Caco-2 (cell line): ENCODE measurements at places on chromosomes 2 and 18. TPM values are rescaled to one million over a fixed set of nuclear protein-coding genes. Genes with fewer than 3 reads are reported as not detected.

The MGAT4A gene
- total RNA-seq = 63.7 and 72.3 TPM in 2 replicates

The BMP10 gene
- total RNA-seq = not detected in 2 replicates

The PELI1 gene
- 64.1 and 69.2 TPM in 2 replicates for total RNA-seq

GRCh38 chr2:206814498-206814897 lies 49.1 kb downstream of the FASTKD2 start:
- DNase-seq = no peak

GRCh38 chr2:226977775-226978190 lies 141.9 kb downstream of the RHBDD1 start:
- DNase-seq = no peak

DNA sequence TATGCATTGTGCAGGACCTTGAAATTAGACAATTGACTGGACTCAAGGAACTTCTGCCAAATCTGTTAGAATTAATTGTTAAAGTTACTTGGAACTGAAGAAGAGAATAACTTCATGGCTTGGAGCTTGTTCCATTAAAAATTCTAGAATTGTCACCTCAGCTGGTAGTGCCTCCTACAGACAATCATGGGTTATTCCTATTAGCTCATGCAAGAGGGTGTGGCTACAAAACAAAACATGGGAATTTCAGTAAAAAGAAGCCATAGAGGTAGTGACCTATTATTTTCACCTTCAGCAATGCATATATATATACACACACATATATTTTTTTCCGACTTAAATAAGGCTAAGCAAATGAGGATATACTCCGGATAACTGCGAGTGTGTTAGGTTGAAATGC lies 181.9 kb upstream of the DTNA start:
- DNase-seq = no peak

DNA sequence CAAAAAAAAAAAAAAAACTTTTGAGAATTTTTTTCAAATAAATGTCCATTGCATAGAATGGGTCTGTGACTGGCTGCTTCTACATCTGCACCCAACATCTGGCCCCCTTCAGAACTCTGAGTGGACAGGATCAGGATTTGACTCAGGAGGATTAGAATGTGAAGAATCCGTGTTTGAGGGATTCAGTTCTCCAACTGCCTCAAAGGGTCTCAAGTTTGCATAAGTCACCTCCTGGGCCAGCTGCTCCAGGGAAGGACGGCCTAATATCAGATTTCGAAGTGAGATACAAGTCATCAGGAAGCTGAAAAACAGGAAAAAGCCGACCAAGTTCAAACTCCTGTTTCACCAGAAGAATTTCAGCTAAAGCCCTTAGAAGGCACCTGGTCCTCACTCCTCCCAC lies 10.9 kb downstream of the MAT2A start:
- DNase-seq = no peak

DNA sequence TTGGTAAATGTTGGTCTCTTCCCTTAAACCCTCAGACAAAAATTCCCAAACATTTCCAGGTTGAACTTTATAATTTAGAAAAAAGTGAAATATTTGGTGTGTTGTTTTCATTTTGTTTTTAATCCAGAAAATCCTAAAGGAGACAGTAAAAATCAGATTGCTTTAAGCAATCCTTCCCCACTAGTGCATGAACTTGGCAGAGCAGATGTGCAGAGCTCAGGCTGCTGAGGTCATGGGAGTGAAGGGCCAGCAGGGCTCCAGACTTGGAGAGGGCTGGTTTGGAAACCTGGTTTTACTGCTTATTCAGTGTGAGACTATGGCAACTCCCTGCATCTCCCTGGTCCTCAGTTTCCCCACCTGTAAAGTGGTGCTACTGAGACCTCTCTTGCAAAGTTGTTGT lies 66.7 kb upstream of the TEX51 start:
- no peak for DNase-seq

DNA sequence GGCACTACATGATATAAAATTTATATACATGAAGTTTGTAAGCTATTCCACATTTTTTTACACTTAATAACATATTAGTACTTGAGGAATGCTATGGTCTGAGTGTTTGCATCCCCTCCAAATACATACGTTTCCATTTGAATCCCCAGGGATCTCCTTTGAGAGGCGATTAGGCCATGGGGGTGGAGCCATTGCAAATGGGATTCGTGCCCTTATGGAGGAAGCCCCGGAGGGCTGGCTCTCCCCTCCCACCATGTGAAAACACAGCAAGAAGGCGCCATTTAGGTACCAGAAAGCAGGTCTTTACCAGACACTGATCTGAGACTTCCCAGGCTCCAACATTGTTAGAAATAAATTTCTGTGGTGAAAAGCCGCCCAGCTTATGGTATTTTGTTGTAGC lies 20.8 kb upstream of the MBP start:
- DNase-seq = no peak
